Nephron progenitor cell (in vitro differentiated cells): ENCODE measurements at places on chromosomes 2 and 18.

- no peaks in the 10 kb centered on the region for H3K36me3 ChIP-seq
- no peak overlapping the region for H3K4me3 ChIP-seq
- H3K27ac ChIP-seq = no peak overlapping the region
- no peak for DNase-seq
- peaks cover 4% of the 10 kb centered on the region for H3K4me1 ChIP-seq
- no peaks in the 10 kb centered on the region for H3K27me3 ChIP-seq
Measured at GRCh38 chr2:214628091-214628490, 181.4 kb downstream of the BARD1 start.

- H3K4me3 ChIP-seq = no peak overlapping the region
- peaks cover 11% of the 10 kb centered on the region for H3K27me3 ChIP-seq
- H3K27ac ChIP-seq = no peak overlapping the region
- no peak for DNase-seq
- peaks cover 24% of the 10 kb centered on the region for H3K4me1 ChIP-seq
Measured at GRCh38 chr2:110871637-110872036, 139.3 kb downstream of the ACOXL start.

GRCh38 chr2:3633089-3633981 is 24.7 kb upstream of the ALLC start:
- H3K36me3 ChIP-seq = no peaks in the 10 kb centered on the region
- DNase-seq = no peak
- peaks cover 4% of the 10 kb centered on the region for H3K4me1 ChIP-seq
- H3K4me3 ChIP-seq = no peak overlapping the region

GRCh38 chr2:23009545-23010149 is 375.3 kb upstream of the KLHL29 start:
- H3K27ac ChIP-seq = no peak overlapping the region
- no peaks in the 10 kb centered on the region for H3K36me3 ChIP-seq
- H3K27me3 ChIP-seq = peaks cover 7% of the 10 kb centered on the region
- no peaks in the 10 kb centered on the region for H3K4me1 ChIP-seq
- DNase-seq = no peak

DNA sequence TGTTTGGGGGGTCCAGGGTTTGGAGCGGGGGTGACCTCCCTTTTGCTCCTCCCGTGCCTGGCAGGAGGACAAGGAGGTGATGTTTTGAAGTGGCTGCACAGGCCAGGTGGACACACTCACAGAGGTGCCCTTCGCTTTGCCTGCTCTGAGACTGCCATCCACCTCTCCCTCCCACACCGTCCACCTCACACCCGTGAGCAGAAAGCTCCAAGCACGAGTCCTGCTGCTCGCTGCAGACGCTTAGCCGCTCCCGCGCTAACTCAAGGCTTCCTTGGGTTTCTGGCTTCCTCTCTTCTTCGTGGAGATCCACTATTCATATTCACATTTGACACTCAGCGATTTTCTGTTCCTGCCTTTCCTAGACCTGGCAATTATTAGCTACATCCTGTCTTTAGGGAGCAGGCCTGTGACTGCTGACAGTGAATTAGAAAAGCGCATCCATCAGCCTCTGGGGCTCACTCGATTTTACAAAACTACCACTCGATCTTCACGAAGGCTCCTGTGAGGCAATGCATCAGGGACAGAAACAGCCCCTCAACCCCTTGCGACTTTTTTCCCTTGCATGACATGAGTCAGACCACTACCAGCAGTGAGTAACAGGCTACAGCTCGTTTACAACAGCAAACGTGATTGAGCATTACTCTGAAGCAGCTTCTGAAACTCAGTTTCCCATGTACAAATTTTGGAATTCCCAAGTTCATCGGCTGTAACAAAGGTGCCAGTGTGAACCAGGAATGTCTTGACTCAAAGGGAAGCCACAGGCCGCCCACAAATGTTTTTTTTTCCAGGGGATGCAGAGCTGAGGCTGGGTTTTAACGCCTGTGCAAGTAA is 238.7 kb upstream of the SOX11 start:
- peak overlapping the region; percentile 49 for H3K4me3 ChIP-seq
- no peaks in the 10 kb centered on the region for H3K36me3 ChIP-seq
- no peak for DNase-seq
- peaks cover 3% of the 10 kb centered on the region for H3K27me3 ChIP-seq
- peak overlapping the region; percentile 88 for H3K27ac ChIP-seq
- peaks cover 31% of the 10 kb centered on the region for H3K4me1 ChIP-seq

GRCh38 chr2:23483791-23484190 is 98.8 kb downstream of the KLHL29 start:
- DNase-seq = no peak
- peak overlapping the region; percentile 37 for H3K4me3 ChIP-seq
- H3K4me1 ChIP-seq = peaks cover 96% of the 10 kb centered on the region
- peaks cover 8% of the 10 kb centered on the region for H3K27me3 ChIP-seq
- no peaks in the 10 kb centered on the region for H3K36me3 ChIP-seq
- no peak overlapping the region for H3K27ac ChIP-seq

DNA sequence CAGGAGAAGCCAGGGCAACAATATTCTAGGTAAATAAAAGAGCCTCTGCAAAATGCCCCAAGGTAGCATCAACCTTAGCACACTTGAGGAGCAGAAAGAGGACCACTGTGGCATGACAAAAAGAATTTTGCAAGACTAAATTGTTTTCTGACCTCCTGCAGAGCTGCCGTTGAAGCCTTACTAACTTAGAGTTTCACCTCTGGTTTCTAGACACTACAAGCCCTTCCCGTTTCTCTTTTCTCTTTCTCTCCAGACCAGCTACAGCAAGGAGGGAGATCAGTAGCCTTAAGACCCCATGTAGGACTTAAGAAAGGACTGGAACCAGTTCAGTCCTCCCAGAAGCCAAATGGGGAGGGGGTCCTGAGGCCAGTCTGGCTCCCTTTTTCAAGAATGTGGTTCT is 73.3 kb upstream of the SP3 start:
- no peak overlapping the region for H3K4me3 ChIP-seq
- no peak for DNase-seq
- peaks cover 10% of the 10 kb centered on the region for H3K27me3 ChIP-seq

DNA sequence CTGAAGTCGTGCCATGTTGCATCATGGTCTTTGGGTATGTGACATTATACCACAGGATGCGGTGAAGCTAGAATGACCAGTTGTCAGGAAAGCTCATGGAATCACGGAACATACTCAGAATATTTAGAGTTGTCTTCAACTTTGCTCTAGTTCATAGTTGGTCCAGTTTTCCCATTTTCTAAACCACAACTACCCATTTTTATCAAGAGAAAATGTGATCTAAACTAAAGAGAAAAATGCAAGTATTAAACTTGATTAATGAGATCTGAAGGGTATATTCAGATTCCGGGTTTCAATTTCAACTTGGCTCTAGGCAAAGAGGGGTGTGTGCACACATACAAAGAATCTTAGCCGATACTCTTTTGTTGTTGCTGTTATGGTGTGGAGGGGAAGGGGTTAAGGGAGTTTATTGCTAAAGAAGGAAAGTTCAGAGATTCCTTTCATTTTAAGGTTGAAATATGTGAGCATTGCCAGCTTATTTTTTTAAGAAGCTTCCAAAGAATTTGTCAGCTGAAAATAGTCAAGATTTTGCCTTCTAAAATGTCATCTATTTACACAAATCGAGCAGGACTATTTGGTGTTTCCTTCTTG is 516.6 kb upstream of the ZEB2 start:
- H3K4me1 ChIP-seq = no peaks in the 10 kb centered on the region
- H3K27me3 ChIP-seq = no peaks in the 10 kb centered on the region
